Activated CD4-positive, alpha-beta T cell treated with anti-CD3 and anti-CD28 coated beads, Interleukin-2, amount 50 U/mL, for 24 hours (primary cell): ENCODE measurements at places on chromosomes 1 and 21.
A peak's percentile ranks its signal among the peaks of the same experiment; 100 is the strongest.

- DNase-seq = no peak
These were observed 37.3 kb downstream of the OLFML2B start for GRCh38 chr1:161986328-161986727.

DNA sequence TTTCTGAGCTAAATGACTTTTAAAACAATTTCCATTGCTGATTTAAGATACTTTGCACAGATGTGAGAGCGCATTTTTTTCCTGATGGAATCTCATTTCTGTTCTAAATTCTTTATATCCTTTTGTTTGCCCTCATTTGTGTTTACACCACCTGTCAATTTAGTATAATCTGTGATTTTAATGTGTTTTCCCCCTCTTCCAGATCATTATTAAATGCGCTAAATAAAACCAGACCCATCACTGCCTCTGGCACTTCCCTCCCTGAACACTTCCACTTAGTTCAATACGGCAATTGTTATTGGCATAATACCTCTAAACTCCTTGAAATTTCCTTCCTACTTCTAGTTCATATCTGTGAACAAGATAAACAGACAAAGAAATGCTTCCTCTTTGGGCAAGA is 186.9 kb upstream of the ADGRL2 start:
- no peak for DNase-seq

DNA sequence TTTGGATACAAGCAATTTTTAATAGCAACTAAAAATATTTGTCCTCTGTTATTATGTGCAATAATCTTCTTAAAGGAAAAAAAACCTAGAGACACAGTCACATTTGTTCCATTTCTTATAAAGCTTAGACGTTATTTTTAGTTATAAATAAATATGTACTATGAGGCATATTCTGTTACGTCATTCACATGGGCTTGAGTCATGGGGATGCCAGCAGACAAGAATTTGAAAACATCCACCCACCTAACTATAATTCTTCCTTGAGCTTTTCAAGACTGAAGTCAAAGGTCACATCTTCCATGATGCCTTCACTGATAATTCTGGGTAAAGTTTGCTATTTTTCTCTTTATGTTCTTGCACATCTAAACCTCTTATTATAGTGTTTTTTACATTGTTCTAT is 268.8 kb downstream of the KCTD3 start:
- DNase-seq = no peak

DNA sequence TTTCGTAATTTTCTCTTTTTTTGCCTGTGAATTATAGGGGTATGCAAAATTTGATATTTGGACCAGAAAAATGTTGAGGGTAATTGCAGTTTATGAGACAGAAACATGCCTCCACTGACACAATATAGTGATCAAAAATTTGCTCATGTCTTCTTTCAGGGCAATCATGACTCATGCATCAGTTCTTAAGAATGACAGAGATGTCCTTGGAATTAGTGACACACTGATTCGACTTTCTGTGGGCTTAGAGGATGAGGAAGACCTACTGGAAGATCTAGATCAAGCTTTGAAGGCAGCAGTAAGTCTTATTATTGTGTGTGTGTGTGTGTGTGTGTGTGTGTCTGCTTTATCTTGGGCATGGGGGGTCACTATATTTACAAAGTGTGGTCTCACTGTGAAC is 27.5 kb downstream of the CTH start:
- DNase-seq = no peak

- no peak for DNase-seq
These were observed 17.1 kb upstream of the DUSP23 start for GRCh38 chr1:159763686-159764085.

DNA sequence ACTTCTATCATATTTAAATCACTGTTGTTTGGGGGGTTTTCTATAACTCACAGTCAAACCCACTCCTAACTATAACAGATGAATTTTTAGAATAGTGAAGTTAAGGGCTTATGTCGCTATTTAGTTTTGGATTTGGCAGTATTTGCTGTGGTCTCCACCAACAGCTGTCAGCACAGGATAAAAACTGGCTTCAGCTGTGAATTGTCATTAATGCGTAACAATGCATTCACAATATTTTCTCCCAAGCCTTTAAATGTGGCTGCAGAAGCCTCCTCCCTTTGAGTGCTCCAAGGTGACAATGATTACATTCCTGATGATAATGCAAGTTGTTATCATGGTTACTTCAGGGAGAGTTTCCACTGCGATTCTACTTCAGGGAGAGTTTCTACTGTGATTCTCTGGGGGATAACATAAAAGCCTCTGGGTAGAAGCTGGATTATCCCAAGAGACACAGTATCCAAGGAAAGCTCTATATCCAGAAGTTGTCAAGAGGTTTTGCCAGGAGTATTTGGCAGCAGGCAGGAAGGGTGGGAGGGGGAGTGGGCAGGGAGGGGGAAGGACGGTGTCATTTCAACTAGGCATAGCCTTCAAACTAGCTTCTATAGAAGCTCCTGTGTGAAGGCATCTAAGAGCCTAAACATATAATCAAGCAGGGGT is 14.9 kb upstream of the SMIM12 start:
- no peak for DNase-seq

DNA sequence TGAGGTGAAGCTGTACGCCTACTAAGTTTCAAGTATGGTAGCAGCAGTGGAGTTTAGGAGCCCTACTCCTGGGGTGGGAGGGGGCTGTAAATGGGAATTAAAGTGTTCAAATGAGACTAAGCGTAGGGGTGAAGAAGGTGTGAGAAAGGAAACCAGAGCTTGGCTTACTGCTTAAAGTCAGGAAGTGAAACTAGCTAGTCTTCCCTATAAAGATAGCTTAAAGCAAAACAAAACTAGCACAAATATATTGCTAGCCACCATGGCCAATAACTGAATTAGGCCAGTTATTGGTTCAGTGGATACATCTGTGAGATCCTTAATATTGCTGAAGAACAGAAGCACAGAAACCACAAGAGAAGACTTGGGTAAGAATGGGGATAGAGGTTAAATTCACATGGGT is 492.2 kb upstream of the PKN2 start:
- no peak for DNase-seq

GRCh38 chr1:53572065-53572814 is 113.0 kb downstream of the DMRTB1 start:
- no peak for DNase-seq

GRCh38 chr1:220711056-220711809 is 21.1 kb downstream of the C1orf115 start:
- DNase-seq = no peak

- no peak for DNase-seq
These were observed 143.2 kb downstream of the MIS18A start for GRCh38 chr21:32135401-32136363.

DNA sequence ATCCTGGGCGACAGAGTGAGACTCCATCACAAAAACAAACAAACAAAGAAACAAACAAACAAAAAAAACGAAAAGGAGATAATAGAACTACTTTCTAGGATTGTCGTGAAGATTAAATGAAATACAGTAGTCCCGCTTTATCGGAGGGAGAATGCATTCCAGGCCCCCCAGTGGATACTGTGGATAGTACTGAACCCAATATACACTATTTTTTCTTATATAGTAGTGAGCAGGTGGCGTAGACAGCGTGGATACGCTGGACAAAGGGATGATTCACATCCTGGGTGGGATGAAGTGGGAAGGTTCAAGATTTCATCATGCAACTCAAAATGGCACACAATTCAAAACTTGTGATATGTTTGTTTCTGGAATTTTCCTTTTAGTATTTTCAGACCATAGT is 8.0 kb downstream of the SLC35F3 start:
- DNase-seq = no peak

GRCh38 chr1:168958562-168959289 is 147.8 kb upstream of the ATP1B1 start:
- DNase-seq = no peak

DNA sequence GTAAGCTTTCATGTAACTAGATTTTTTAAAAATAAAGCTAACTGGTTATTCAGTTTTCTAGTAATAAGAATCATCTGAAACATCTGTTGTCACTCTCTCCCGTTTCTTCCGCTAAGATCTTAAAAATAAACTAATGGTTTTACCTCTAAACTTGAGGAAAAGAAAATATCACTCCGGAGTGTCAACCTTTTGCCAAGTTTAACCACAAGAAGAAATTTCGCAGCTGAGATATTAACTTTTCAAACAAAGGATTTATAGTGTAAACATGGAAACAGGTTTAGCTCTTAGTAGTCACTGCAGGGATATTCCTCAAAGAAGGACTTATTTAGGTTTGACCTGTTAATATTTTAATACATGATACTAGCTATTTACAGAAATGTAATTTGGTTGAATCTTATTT is 954.9 kb downstream of the ADGRL2 start:
- DNase-seq = no peak

DNA sequence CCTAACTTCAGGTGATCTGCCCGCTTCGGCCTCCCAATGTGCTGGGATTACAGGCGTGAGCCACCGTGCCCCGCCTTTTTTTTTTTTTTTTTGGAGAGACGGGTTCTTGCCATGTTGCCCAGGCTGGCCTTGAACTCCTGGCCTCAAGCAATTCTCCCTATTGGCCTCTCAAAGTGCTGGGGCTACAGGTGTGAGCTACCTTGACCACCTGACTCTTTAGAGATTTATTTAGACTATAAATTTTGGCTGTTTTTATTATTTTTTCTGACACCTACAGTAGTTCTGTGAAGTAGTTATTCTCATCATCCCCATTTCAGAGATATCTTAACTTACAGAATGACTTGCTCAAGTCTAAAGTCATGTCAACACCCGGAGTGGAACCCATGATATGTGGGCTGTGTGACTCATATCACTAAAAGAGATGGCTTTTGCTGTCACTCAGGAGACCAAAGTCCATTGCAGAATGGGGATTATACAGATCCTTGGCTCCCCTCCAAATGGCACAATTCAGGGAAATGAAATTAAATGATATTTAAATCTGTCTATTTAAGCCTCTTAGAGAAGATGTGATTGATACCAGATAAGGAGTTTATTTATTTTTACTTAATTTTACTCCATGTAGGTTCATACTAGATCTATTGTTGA is 93.2 kb downstream of the CTH start:
- DNase-seq = no peak

- DNase-seq = no peak
These were observed 8.7 kb downstream of the SZRD1 start for GRCh38 chr1:16375521-16376340.

DNA sequence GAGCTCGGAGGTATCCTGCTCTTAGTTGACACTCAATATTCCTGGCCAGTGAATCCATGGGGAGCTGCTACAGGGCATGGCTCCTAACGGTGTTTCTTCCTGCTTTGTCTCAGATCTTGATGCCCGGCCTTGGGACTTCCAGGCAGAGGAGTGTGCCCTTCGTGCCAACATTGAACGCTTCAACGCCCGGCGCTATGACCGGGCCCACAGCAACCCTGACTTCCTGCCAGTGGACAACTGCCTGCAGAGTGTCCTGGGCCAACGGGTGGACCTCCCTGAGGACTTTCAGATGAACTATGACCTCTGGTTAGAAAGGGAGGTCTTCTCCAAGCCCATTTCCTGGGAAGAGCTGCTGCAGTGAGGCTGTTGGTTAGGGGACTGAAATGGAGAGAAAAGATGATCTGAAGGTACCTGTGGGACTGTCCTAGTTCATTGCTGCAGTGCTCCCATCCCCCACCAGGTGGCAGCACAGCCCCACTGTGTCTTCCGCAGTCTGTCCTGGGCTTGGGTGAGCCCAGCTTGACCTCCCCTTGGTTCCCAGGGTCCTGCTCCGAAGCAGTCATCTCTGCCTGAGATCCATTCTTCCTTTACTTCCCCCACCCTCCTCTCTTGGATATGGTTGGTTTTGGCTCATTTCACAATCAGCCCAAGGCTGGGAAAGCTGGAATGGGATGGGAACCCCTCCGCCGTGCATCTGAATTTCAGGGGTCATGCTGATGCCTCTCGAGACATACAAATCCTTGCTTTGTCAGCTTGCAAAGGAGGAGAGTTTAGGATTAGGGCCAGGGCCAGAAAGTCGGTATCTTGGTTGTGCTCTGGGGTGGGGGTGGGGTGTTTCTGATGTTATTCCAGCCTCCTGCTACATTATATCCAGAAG is 16.7 kb downstream of the ALX3 start:
- DNase-seq = peak; percentile 57

GRCh38 chr1:87140831-87141540 is 187.7 kb upstream of the LMO4 start:
- DNase-seq = no peak

- DNase-seq = no peak
These were observed 50.2 kb downstream of the DIRAS3 start for GRCh38 chr1:68000191-68000590.

GRCh38 chr1:243481101-243481500 is 225.3 kb downstream of the SDCCAG8 start:
- DNase-seq = no peak

- peak; percentile 75 for DNase-seq
These were observed 44.2 kb upstream of the LAPTM5 start for GRCh38 chr1:30801771-30802198.

GRCh38 chr1:6593810-6594209 is 8.9 kb downstream of the KLHL21 start:
- DNase-seq = no peak

DNA sequence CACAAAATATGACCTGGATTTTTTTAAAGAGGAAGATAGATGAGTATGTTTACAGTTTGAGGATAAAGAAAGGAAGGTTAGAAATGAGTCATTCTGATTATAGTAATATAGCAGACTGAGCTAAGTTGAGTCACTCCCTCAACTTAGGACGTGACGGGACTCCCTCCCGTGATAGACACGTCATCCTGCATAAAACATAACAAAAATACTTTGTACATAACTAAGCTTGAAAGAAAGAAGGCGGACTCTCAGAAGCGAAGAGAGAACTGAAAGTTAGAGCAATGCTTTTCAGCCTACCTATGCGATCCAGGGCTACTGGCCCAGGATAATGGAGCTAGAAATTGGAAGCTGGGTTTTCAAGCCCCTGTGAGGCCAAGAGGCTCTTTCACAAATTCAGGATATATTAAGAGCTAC is 53.0 kb upstream of the DESI2 start:
- DNase-seq = peak; percentile 45

DNA sequence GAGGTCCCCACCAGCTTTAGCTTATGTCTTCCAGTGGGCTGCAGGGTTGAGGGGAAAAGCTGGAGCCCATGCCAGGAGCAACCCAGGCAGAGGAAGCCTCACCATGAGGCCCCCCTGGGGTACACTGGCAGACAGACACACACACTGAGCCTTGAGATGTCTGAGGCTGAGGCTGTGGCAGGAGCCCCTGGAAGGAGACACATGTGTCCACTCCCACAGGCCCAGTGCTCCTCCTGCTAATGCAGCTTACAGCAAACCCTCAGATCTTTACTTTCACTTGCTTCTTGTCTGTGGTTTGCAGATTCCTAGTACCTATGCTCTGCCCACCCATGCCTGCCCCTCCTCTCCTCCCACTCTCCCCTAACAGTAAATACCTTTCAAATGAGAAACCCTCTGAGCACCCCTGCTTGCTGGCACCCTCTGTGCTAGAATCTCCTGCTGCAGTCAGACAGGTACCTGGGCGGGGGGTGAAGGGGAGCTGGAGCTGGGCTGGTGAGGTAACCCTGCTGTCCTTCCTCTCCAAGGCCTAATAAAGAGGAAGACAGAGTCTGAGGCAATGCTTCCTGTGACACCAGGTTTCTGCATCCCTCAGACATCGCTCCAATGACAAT is 63.4 kb upstream of the NEK2 start:
- DNase-seq = no peak

GRCh38 chr1:111281411-111281810 is 9.2 kb upstream of the CHIA start:
- DNase-seq = no peak

GRCh38 chr1:248850124-248850523 is 8.8 kb downstream of the ZNF692 start:
- DNase-seq = no peak

- DNase-seq = no peak
These were observed 79.4 kb upstream of the PPP2R5A start for GRCh38 chr1:212205843-212206242.
